ENCODE measurements at places on chromosomes 11 and 22. TPM values are rescaled to one million over a fixed set of nuclear protein-coding genes. Genes with fewer than 3 reads are reported as not detected.

DNA sequence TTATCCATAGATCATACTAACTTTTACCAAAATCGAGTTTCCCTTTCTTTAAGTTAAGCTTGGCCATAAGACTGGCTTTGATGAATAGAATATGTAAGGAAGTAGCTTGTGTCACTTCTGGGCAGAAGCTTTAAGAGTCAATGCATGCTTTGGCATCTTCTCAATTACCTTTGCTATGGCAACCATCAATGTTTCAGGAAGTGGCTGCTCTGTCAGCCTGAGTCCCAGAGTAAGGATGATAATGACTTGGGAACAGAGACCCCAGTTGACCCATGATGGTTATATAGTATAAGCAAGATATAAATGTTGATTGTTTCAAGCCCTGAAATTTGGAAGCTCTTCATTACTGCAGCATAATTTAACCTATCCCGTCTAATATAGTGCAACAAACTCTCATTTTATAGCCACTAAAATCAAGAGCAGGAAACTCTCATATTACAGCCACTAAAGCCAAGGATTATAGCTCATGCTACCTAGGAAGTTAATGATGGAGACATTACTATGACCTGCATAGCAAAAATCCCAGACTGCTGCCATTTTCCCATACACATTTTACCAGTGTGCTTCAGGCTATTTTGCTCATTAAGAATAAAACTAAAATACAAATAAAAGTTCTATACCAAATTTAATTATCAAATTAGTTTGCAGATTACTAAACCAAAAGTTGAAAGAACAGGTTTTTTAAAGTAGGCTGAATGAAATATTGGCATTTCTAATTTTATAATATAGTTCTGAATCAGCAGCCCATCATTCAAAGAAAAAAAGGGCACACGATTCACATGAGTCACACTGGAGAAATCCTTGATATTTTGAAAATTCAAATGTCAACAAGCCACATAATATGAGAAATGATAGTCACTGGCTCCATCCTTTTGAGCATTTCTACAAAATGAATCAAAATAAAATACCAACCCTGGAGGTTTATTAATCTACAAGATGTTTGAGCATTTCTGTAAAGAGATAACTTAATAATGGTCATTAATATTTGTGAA lies 23.8 kb downstream of the FSHB start:
- no peak for DNase-seq

GRCh38 chr11:27860811-27861210 lies 160.6 kb upstream of the BDNF start:
- no peak for DNase-seq

DNA sequence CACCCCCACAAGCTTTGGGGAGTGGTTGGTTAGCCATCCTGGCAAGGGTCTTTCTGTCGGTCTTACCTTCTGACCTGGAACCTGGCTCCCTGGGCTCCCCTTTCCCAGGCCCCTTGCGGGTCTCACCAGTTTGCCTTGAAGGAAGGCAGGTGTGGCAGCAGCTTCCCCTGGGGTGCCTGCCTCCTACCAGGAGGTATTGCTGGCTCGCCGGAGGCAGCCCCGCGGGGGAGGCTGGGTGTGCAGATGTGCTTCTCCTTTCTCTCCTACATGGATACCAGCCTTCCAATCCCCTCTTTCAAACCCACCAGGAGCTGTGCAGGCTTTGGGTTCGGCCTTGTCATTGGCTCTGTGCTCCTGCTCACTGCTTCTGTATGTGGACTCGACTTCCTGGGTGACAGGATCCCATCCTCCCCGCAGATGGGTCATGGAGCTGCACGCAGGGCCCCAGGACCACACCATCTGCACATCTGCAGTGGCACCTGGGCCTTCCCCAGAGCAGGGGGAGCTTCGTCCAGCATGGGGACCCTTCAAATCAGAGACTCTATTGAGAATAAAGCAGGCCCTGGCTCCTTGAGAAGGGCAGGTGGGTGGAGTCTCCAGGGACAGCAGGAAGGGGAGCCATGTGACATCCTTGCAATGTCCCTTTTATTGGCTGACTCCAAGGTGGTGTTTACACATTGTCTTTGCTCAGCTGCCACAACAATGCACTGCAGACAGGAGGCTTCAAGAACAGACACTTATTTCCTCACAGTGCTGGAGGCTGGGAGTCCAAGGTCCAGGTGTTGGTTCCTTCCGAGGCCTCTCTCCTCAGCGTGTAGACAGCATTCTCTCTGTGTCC lies 592.0 kb downstream of the BRD1 start:
- DNase-seq, result no peak

GRCh38 chr11:44611687-44612434 lies 46.4 kb downstream of the CD82 start:
- peak; percentile 41 for DNase-seq

GRCh38 chr11:116865696-116866095 lies 28.3 kb upstream of the APOA1 start:
- no peak for DNase-seq

DNA sequence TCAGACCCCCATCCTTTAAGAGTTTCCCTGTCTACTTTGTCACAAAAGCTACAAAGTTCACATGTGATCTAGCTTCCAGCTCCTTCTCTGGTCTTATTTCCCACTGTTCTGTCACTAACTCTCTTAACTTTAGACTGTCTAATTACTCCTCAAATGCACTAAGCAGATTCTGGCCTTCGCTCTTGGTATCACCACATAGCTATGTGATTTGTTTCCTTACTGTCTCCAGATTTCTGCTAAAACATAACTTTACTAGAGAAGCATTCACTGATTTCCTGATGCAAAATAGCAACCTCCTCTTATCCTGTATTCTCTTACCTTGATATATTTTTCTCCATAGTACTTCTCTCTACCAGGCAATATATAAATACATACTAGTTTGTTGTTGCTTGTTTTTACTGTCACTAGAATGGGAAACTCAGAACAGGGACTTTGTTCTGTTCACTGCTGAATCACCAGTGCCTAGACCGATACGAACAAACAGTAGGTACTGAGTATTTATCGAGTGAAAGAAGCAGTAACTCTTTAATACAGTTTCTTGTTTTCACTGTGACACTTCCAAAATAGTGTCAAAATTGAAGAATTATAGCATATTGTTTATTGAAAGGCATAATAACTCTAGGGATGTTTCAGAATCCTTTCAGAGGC lies 205.6 kb downstream of the DDX10 start:
- DNase-seq, result no peak

GRCh38 chr22:41875531-41876270 lies 39.2 kb downstream of the SHISA8 start:
- no peak for DNase-seq

- no peak for DNase-seq
Measured at GRCh38 chr11:35584321-35584720, 33.9 kb upstream of the FJX1 start.

- no peak for DNase-seq
Measured at GRCh38 chr11:37786214-37786755, 1188.2 kb upstream of the RAG2 start.

DNA sequence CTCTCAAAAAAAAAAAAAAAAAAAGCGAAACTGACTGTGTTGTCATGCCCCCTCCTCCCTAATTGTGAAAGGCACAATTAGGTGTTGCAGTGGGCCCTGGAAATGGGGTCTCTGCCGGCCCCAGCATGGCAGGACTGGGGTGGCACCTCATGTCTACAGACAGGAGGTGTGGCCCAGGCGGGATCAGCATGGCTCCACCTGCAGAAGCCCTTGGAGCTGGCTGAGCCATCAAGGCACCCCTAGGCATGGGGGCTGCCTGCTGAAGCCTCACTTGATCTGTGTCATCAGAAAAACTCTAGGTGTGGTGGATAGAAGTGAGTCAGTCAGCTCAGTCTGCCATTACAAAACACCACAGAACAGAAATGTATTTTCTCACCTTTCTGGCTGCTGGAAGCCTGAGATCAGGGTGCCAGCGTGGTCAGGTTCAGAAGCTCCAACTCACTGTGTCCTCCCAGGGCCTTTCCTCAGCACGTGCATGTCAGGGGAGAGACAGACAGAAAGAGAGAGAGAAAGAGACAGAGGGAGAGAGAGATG lies 10.1 kb upstream of the B4GALNT4 start:
- no peak for DNase-seq

DNA sequence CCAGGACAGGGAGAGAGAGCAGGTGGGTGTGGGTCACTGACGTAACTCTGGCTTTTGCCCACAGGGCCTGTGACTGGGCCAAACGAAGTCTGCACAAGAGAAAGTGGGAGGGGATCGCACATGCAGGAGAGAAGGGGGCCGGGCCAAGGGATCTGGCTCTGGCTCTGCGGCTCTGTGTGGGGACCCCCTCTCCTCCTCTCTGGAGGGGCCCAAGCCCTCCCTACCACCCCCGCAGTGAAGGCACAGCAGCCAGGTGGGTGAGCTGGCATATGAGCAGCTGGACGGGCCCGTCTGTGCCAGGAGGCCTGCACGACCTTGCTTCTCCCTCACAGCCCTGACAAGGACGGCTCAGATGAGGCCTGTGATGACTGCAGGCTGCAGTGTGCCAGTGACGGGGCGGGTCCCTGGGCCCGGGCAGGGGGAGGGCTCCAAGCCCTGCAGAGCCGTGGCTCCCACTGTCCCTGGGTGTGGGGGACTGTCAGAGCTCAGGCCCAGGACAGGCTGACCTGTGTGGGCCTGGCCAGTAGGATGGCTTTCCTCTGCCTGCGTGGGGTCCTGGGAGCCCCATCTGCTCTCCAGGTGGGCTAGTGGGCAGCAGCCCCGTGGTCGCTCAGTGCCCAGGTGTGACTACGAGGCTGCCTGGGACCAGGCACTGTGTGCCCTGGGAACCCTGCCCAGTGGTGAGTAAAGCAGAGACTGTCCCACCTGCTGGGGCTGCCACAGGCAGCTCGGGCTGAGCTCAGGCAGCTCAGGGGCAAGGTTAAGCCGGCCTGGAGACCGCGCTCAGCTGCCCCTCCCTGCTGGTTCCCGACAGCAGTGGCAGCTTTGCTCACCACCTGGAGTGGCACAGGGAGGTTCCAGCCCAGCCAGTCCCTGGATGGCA lies 22.2 kb downstream of the MRGPRG start:
- no peak for DNase-seq

DNA sequence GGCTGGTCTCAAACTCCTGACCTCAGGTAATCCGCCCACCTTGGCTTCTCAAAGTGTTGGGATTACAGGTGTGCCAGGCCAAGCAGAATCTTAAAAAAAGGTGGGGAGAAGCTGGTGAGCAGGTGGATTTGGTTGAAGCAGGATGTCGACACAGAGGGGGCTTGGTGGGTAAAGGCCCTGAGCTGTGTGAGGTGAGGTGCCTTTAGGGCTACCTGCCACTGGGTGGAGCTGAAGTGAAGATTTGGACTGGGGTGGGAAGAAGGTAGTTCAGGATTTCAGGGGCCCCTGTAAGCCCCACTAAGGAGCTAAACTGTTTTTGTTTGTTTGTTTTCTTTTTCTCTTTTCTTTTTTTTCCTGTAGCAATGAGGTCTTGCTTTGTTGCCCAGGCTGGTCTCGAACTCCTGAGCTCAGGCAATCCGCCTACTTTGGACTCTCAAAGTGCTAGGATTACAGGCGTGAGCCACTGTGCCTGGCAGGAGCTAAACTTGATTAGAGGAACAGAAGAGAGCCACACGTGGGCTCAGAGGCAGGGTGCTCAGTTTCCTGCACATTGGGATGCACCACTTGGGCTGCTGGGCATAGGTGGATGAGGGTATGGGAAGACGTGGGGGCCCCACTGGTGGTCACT lies 6.0 kb downstream of the P2RX6 start:
- DNase-seq, result no peak

GRCh38 chr11:33703788-33704187 lies 3.2 kb upstream of the C11orf91 start:
- DNase-seq, result no peak

DNA sequence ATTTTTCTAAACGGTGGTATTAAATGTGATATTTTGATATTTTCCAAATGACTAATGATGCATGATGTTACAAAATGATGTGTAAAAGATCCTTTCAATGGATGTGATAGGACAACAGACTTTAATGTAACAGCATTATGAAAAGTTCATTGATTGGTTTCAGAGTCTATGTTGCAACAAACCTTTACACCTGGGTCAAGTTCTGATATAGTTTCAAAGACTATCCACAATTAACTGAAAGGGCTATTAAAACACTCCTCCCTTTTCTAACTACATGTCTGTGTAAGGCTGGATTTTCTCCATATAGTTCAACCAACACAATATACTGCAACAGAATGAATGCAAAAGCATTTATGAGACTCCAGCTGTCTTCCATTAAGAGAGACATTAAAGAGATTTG lies 35.7 kb downstream of the SMCO4 start:
- DNase-seq, result no peak

GRCh38 chr22:35486116-35486631 lies 54.5 kb upstream of the RASD2 start:
- DNase-seq, result no peak

DNA sequence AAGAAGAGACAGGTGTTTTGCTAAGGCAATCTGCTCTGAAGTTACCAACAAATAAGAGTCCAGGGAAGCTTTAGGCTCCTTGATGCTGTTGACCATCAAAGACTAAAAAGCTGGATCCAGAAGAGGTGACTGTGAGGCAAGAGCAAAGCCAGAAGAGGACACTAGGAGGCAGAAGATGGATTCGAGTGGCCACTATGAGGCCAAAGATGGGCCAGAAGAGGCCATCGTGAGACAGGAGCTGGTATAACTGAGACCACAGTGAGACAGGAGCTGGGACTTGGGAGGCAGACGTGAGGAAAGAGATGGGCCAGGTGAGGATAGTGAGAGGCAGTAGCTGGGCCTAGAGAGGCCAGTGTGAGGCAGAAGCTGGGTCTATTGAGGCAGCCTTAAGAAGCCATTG lies 37.7 kb downstream of the OR4C45 start:
- DNase-seq, result no peak

- DNase-seq, result no peak
Measured at GRCh38 chr11:44258190-44258489, 51.8 kb downstream of the ALX4 start.

DNA sequence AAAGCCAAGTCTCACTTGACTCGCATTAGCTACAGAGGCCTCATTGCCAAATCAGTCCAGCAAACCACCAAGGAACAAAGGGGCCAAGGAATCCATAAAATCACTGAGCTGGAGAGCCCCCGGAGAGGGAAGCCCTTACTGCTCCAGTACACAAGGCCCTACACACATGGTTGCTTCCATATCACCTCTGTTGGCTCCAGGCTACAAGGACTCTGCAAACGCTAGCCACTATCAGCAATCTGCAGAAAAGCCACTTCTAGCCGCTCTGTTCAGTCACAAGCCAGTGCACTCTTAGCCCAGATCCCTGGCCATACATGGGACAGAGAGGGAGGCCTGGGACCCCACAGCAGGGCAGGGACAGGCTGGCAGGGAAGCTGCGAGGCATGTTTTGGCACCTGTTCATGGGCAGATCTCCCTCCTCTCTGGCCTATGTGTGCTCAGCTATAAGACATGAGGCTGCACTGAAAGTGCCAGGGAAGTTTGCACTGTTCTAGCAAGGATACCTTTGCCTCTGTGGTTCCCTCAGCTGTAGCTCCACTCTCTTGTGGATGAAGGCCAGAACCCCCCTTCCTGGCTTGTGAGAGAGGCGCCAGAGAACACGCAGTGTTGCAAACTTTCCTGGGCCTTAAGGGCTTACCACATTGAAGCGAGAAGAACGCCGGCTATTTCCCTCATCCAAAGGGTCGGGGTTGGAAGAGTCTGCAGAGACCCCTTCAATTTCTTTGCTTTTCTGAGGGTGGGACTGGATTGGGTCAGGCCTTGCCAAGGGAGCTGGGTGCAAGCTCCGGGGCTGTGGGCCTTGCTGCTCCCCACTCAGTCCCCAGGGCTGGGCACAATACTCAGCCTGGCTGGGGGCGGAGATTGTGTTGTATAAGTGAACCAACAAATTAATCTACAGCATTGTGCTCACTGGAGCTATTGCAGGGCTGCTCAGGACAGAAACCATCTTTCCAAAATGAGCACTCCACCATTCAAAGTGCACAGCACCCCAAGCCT lies 108.7 kb upstream of the PITPNB start:
- no peak for DNase-seq

The APOA5 gene
- not detected for polyA plus RNA-seq

The PRG3 gene
- not detected for polyA plus RNA-seq

The INPP5J gene
- polyA plus RNA-seq, result 7.9 TPM

The MGAT3 gene
- polyA plus RNA-seq, result 2.9 TPM
